ENCODE measurements at places on chromosomes 16 and 17.

DNA sequence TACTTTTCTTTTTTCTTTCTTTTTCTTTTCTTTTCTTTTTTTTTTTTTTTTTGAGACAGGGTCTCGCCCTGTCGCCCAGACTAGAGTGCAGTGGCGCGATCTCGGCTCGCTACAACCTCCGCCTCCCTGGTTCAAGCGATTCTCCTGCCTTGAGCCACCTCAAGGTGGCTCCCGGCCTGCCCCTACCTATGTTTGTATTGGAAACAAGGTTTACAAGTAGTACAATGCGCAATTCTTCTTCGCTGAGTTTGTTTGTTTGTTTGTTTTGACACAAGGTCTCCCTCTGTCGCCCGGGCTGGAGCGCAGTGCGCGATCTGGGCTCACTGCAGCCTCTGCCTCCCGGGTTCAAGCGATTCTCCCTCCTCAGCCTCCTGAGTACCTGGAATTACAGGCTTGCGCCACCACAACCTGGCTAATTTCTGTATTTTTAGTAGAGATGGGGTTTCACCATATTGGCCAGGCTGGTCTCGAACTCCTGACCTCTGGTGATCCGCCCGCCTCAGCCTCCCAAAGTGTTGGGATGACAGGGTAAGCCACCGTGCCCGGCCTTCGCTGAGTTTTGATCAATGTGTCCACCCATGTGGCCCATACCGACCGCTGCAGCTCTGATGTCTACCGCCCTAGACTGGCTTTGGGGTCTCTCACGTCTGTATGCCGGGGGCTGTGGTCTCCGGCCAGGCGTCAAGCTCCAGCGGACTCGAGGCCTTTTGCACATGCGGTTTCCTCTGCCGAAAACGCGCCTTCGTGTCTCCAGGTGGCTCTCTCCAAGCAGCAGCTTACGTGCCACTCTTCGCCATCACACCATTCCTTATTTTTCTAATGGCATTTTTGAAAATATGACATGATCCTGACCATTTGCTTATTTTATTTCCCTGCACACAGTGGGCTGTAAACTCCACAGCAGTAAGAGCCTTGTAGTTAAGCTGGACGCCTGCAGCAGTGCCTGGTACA is 1.1 kb upstream of the YBX2 start:
- no peak for DNase-seq

DNA sequence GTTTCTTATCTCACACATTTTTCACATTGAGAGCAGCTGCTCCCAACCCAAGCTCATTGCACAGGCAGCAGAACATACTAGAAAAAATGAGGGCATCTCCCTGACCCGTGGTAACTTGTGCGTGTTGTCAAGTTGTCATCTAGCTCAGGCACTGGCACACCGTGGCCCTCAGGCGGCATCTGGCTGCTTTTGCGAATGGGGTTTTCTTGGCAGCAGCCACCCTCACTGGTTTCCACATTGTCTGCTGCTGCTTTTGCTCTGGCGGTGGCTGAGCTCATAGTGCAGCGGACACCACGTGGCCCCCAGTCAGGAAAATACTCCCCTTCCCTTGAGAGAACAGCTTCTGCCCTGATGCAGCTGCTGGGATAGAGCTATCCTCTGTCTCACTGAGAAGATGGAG is 9.4 kb upstream of the TEDC2 start:
- DNase-seq, result no peak

- DNase-seq, result no peak
Observed at GRCh38 chr17:7442142-7442541, 2.7 kb upstream of the CHRNB1 start.

- DNase-seq, result peak; percentile 33
Observed at GRCh38 chr17:75181608-75182318, 996 bp downstream of the SUMO2 start.

DNA sequence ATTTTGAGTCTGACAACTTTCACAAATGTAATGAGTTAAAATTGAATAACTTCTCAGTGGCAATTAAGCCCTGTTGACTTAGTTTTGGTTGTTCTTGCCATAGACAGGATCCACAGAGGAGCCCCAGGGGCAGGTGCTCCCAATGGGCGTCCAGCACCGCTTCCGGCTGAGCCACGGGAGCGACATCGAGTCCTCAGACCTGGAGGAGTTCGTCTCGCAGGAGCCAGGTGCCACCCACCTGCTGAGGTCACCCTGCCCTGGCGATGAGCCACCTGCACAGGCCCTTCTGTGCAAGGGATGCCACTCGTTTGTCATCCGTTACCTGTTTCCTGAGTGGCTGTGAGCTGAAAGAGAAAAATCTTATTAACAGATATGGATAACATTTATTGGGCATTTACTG is 10.7 kb downstream of the CCDC40 start:
- DNase-seq, result no peak

DNA sequence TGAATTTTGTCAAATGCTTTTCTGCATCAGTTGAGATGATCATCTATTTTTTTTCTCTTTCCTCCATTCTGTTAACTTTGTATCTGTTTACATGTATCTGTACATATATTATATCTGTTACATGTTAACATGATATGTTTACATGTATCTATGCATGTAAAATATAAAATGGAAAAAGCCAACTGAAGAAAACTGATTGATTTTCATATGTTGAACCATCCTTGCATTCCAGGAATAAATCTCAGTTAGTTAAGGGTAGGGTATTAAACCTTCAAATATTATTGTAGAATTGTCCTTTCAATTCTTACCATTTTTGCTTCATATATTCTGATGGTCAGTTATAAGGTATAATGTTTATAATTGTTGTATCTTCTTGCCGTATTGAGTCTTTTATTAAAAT is 336.1 kb downstream of the ZFHX3 start:
- no peak for DNase-seq

GRCh38 chr16:75305364-75306098 is 54.1 kb upstream of the BCAR1 start:
- no peak for DNase-seq

GRCh38 chr17:28940675-28941074 is 10.6 kb downstream of the PHF12 start:
- no peak for DNase-seq

- DNase-seq, result no peak
Observed at GRCh38 chr16:86951831-86952598, 365.2 kb downstream of the C16orf95 start.

- peak; percentile 19 for DNase-seq
Observed at GRCh38 chr17:37701496-37701898, 43.4 kb downstream of the HNF1B start.

DNA sequence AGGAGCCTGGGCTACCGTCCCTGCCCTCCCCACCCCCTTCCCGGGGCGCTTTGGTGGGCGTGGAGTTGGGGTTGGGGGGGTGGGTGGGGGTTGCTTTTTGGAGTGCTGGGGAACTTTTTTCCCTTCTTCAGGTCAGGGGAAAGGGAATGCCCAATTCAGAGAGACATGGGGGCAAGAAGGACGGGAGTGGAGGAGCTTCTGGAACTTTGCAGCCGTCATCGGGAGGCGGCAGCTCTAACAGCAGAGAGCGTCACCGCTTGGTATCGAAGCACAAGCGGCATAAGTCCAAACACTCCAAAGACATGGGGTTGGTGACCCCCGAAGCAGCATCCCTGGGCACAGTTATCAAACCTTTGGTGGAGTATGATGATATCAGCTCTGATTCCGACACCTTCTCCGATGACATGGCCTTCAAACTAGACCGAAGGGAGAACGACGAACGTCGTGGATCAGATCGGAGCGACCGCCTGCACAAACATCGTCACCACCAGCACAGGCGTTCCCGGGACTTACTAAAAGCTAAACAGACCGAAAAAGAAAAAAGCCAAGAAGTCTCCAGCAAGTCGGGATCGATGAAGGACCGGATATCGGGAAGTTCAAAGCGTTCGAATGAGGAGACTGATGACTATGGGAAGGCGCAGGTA is 762 bp downstream of the CDK12 start:
- peak; percentile 4 for DNase-seq

DNA sequence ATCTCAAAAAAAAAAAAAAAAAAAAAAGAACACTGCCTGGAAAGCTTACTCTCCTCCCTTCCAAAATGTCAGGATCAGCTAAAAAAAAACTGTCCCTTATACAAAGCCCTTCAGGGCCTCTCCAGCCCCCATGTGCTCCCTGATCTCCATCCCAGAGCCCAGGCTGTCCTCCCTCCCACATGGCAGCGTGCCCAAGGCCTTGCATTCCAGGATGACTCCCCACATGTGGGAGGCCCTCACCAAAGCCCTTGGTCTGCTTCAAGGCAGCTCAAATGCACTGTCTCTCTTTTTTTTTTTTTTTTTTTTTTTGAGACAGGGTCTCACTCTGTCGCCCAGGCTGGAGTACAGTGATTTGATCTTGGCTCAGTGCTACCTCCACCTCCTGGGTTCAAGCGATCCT is 2.3 kb downstream of the FDXR start:
- no peak for DNase-seq

DNA sequence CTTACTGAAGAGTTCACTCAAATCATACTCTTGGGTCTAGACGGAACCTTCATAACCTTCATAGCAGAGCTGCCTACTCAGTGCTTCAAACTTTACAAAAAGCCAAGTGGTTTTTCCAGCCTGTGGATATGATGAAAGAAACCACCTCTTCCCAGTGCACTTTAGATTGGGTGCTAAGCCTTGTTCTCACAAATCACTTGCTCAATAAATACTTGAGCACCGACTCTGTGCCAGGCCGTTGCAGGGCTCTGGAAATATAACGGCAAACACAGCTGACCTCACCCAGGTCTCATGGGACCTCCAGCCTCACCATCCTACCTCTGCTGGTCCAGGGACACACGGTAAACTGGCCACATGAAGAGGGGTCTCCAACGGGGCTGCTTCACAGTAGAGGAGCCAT is 35.7 kb downstream of the CDRT4 start:
- no peak for DNase-seq

GRCh38 chr17:31660684-31661083 is 198.4 kb downstream of the COPRS start:
- no peak for DNase-seq

- DNase-seq, result no peak
Observed at GRCh38 chr17:66812571-66812970, 22.3 kb upstream of the CACNG5 start.

DNA sequence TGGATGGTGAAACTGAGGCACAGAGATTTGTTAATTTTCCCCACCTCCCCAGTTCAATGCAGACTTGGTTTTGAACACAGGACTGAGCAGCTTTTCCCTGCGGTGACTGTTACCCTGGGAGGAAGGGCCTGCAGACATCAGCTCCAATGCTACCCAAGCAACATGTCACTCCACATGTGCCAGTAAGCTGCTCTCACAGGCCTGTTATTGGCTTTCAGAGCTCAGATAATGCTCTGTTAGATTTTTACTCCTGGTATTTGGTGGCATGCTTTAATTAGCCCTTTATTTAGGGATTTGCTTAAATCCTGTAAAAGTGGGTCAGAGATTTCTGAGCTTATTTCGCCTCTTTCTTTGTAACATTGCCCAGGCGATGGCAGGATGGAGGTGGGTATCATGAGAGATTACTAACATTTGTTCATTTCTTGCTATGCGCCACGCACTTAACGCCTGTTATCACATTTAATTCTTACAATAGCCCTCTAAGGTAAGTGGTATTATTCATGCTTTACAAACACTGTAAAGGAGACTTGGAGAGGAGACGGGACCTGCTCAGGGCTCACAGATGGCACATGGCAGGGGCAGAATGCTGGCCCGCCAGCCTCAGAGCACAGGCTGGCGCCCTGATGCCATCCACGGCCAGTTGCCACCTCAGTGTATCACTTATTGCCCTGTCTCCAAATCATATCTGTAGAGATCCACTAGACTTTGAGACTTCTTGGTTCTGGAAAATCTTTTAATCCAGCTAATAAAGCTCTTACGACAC is 84.0 kb upstream of the CACNG5 start:
- DNase-seq, result no peak

GRCh38 chr17:52148969-52149351 is 9.6 kb downstream of the CA10 start:
- no peak for DNase-seq

DNA sequence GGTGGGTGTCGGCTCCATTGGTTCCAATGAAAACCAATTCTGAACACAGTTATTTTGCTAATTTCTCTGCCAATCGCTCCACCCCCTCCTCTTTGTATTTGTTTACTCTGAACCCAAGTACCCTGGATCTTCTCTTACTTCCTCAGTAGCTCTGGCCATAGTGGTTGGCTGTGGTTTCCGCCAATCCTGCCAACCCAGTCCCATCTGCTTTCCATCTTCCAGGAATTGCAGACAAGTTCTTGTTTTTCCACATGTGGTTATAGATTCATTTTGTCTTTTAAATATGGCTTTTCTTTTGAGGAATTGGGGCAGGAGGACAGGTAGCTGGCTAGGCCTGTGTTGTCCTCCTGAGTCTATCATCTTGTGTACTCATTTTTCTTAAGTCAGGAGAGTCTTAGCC is 92.0 kb downstream of the CYLD start:
- no peak for DNase-seq

DNA sequence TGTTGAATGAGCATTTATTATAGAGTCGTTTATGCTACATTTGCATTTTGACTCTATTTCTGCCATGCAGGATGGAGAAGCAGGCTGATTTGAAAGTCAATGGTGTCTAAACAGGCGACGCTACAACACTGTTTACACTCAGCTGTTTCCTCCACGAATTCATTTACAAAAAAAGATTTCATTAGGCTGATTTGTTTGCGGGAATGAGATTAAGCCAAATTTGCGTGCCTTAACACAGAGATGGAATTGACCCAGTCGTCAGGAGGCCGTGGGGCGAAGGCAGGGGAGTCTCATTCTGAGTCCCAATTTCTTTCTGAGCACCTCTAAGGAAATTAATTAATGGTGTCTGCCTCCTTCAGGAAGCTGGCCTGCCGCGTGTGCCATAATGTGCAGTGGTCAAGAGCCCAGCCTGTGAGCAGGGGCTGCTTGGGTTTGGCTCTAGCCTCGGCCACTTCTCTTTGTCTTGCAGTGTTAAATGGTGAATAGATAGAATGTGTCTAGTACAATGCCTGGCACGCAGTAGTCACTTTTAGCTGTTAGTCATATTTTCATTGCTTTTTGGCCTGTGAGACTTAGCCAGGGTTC is 88.6 kb upstream of the NKD1 start:
- DNase-seq, result no peak

- DNase-seq, result no peak
Observed at GRCh38 chr16:84832488-84833143, 12.8 kb downstream of the CRISPLD2 start.

- DNase-seq, result no peak
Observed at GRCh38 chr17:79658811-79659207, 48.0 kb upstream of the RBFOX3 start.

- DNase-seq, result no peak
Observed at GRCh38 chr17:53092072-53092471, 730.7 kb upstream of the KIF2B start.

- no peak for DNase-seq
Observed at GRCh38 chr16:21205303-21205702, 6.1 kb downstream of the ZP2 start.

GRCh38 chr16:13780406-13781168 is 139.4 kb upstream of the ERCC4 start:
- DNase-seq, result no peak
